ENCODE measurements at places on chromosomes 11 and 22.

- DNase-seq = no peak
Observed at GRCh38 chr11:859394-860131, 16.9 kb downstream of the TSPAN4 start.

- DNase-seq = no peak
Observed at GRCh38 chr11:134425413-134425812, 13.4 kb upstream of the B3GAT1 start.

- no peak for DNase-seq
Observed at GRCh38 chr11:110654456-110654855, 57.8 kb downstream of the ARHGAP20 start.

GRCh38 chr11:67371189-67371910, 2.0 kb downstream of the CLCF1 start:
- DNase-seq = peak; percentile 45

- no peak for DNase-seq
Observed at GRCh38 chr22:38930512-38930911, 26.9 kb upstream of the APOBEC3A start.

DNA sequence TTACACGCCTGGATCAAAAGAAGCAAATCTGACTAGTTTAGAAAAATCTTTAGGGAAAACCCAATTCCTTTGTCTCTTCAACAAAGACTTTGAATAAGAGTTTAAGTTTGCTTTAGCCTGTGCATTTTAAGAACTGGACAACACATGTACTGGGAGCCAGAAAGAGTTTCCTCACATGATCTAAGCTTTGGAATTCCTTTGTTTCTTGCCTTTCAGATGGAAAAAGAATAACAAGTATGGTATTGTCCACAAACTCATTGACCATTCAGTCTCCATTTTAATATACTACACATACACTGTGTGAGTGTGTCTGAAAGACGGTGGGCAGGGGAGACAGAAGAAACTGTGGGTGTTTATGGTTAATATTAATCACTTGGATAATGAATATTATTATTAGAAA, 205.6 kb downstream of the MAML2 start:
- no peak for DNase-seq

DNA sequence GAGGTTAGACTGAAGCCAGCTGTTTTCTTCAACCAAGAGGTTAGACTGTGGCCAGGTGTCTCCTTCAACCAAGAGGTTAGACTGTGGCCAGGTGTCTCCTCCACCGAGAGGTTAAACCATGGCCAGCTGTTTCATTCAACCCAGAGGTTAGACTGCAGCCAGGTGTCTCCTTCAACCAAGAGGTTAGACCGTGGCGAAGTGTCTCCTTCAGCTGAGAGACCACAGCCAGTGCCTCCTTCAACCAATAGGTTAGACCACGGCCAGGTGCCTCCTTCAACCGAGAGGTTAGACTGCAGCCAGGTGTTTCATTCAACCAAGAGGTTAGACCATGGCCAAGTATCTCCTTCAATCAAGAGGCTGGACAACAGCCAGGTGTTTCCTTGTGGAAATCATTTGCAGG, 498.1 kb downstream of the TBC1D22A start:
- DNase-seq = no peak

- no peak for DNase-seq
Observed at GRCh38 chr22:25199731-25200520, at the start of gene CRYBB3. TSS of gene CRYBB3 (plus strand) at chr22:25199858. CDS start at chr22:25201397, 1,539 bp downstream.
